ENCODE measurements at places on chromosomes 7 and 10.

DNA sequence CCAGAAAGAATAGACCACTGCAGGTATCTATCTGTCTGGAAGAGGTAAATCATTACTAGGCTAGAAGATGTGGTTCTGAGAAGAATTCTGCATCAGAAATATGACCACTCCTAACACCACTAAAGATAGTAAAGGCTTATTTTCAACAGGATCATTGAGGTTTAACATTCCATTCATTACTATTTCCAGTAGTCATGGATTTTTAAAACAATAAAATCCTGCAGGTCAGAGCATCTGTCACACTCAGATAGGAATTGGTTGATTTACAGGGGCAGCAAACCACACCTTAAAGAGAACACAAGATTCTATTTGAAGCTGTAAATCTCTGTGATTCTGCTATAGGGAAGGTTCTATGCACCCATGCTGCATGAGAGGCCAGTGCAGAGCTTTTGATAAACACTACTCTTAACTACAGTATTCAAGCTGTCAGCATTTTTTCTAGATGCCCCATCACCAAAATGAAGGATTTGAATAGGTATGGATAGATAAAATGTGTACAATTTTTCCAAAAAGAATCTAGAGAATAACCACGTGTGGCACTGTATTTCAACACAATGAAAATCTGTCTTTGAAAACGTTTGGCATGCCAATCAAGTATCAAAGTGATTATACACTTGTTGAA lies 14.6 kb downstream of the LRRC17 start:
- H3K4me1 ChIP-seq, result peaks cover 11% of the 10 kb centered on the region
- H3K36me3 ChIP-seq, result no peaks in the 10 kb centered on the region
- no peaks in the 10 kb centered on the region for H3K27me3 ChIP-seq
- DNase-seq, result no peak
- no peak overlapping the region for H3K4me3 ChIP-seq

- H3K4me1 ChIP-seq, result no peaks in the 10 kb centered on the region
- H3K27me3 ChIP-seq, result peaks cover 10% of the 10 kb centered on the region
- no peaks in the 10 kb centered on the region for H3K36me3 ChIP-seq
- H3K4me3 ChIP-seq, result no peak overlapping the region
- DNase-seq, result no peak
Observed at GRCh38 chr10:46052057-46052790, 6.2 kb upstream of the MSMB start.

DNA sequence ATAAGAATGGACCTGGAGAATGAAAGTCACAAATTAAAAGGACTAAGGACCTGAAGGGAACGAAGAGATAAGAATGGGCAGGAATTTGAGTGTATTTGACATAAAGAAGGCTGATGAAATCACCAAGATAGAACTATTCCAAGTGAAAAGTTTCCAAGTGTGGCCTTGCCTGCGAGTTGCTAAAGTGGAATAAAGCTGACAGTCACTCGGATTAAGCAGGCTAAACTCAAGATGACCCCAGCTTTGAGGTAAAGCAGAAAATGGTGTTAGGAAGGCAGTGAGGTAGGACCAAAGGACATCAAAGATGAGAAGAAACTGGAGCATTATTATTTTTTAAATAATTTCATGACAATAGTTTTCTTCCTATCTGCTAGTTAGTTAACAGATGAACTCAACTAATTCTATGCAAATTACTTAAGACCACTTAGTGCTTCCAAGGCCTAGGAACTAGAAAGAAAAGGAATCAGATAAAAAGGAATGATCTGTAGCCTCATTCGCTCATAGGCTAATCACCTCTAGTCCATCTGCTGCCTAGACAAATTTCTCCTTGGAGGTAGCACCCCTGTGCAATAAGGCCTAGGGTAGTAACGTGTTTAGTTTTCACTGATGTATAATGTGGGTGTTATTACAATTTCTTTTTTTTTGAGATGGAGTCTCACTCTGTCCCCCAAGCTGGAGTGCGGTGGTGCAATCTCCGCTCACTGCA lies 34.5 kb downstream of the EZH2 start:
- no peaks in the 10 kb centered on the region for H3K27me3 ChIP-seq
- DNase-seq, result no peak
- H3K4me3 ChIP-seq, result no peak overlapping the region

DNA sequence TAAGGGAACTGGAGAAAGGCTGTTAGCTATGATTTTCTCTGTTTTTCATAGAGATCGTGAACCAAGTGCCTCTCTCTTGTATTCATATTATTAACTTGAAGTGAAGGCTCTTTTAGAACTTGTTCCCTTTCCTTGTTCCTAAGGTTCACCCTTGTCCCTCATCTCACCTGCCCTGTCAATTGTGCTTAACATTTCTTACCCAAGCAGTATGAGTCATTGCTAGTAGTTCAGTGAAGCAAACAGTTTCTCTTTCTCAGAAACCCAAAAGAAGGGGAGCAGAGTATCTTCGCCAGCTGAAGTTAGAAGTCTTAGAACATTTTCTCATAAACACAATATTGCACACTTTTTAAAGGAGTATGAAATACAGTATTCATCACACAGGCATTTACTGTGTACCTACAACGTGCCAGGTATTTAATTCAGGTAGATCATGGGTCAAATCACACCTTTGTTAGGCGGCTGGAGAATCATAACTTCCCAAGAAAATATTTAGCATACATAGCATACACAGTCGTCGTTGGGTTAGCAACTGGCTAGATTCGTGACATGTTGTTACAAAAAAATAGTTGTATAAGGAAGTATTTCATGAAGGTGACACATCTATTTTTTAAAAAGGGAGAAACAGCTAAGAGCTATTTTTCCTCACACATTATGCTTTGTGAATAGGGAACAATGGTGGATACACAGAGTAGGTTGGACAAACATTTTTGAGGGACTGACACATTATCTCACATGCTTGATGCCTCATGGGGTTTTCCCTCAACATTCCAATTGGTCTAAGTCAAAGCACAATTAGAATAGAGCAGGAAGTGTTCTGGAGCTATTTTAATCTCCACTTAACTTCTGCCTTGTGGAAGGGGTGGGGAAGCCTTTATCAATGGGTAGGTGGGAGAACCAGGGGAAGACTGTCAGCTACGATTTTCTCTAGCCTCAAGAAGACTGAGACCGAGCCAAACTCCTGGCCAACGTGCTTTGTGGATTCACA lies 13.2 kb downstream of the HDAC9 start:
- peaks cover 48% of the 10 kb centered on the region for H3K4me1 ChIP-seq
- H3K27ac ChIP-seq, result peak overlapping the region; percentile 65
- H3K27me3 ChIP-seq, result no peaks in the 10 kb centered on the region
- H3K4me3 ChIP-seq, result peak overlapping the region; percentile 29
- peak; percentile 88 for DNase-seq

DNA sequence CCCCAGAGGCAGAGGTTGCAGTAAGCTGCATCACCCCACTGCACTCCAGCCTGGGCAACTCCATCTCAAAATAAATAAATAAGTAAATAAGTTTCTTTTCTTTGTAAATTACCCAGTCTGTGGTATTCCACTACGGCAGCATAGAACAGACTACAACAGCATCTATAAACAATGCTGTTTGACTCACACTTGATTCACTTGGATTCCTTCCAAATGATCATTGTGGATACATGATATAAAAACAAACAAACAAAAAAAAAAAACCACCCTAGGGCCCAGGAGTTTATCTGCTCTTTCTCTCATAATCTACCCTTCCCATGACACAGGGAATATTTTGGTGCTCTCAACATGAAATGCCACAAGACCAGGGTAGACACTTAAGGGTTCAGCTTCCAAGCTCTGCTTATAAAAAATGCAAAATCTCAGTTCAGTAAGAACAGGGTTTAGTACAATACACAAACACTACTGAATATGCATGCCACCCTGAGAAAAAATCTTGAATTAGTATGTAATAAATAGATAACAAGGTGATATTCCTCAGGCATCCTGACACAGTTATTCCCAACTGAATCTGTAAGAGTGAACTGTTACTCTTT lies 200.9 kb downstream of the FAM107B start:
- DNase-seq, result no peak
- peaks cover 28% of the 10 kb centered on the region for H3K4me1 ChIP-seq
- H3K27me3 ChIP-seq, result no peaks in the 10 kb centered on the region
- no peaks in the 10 kb centered on the region for H3K36me3 ChIP-seq

- H3K4me3 ChIP-seq, result no peak overlapping the region
- DNase-seq, result no peak
- no peak overlapping the region for H3K27ac ChIP-seq
Observed at GRCh38 chr10:67438605-67439304, 257.2 kb downstream of the CTNNA3 start.

GRCh38 chr10:102651455-102652169 lies 7.3 kb downstream of the TRIM8 start:
- no peak for DNase-seq
- H3K4me1 ChIP-seq, result peaks cover 10% of the 10 kb centered on the region
- no peaks in the 10 kb centered on the region for H3K27me3 ChIP-seq
- H3K36me3 ChIP-seq, result peaks cover 11% of the 10 kb centered on the region
- H3K27ac ChIP-seq, result no peak overlapping the region

DNA sequence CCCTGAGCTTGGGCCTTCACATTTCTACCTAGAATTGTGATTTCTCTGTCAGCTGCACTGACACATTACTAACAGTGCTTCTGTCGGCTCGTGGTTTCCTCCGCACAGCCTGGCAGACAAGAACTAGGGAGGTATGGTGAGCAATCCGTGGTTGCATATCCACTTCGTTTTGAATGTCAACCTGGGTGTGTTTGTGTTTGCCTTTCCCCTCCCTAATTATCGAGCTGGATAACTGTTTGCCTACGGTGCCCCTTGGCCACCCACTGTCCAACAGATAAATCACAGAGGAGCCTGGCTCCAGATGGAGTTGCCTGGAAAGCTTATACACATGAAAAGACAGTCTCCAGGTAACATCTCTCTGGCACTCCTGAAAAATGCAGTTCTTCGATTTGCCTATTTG lies 228.8 kb downstream of the TRIL start:
- no peak for DNase-seq
- H3K27ac ChIP-seq, result no peak overlapping the region
- H3K4me3 ChIP-seq, result no peak overlapping the region
- H3K27me3 ChIP-seq, result no peaks in the 10 kb centered on the region

- H3K36me3 ChIP-seq, result no peaks in the 10 kb centered on the region
- H3K4me1 ChIP-seq, result no peaks in the 10 kb centered on the region
- no peak overlapping the region for H3K27ac ChIP-seq
- H3K27me3 ChIP-seq, result no peaks in the 10 kb centered on the region
- DNase-seq, result peak; percentile 67
Observed at GRCh38 chr7:37833107-37833817, 15.1 kb upstream of the NME8 start.

GRCh38 chr10:121393522-121393921 lies 204.7 kb downstream of the FGFR2 start:
- no peaks in the 10 kb centered on the region for H3K4me1 ChIP-seq
- H3K27ac ChIP-seq, result no peak overlapping the region
- DNase-seq, result no peak
- H3K27me3 ChIP-seq, result peaks cover 24% of the 10 kb centered on the region
- no peak overlapping the region for H3K4me3 ChIP-seq

- peaks cover 34% of the 10 kb centered on the region for H3K4me1 ChIP-seq
- peaks cover 6% of the 10 kb centered on the region for H3K36me3 ChIP-seq
- H3K4me3 ChIP-seq, result no peak overlapping the region
- no peaks in the 10 kb centered on the region for H3K27me3 ChIP-seq
- no peak for DNase-seq
Observed at GRCh38 chr10:103850572-103850895, 4.8 kb downstream of the SH3PXD2A start.

- no peak overlapping the region for H3K27ac ChIP-seq
- no peaks in the 10 kb centered on the region for H3K4me1 ChIP-seq
- no peaks in the 10 kb centered on the region for H3K36me3 ChIP-seq
- DNase-seq, result no peak
- H3K27me3 ChIP-seq, result no peaks in the 10 kb centered on the region
Observed at GRCh38 chr7:95395755-95396135, 430 bp downstream of the PON3 start.

GRCh38 chr7:52691257-52691656 lies 344.2 kb upstream of the POM121L12 start:
- no peak overlapping the region for H3K4me3 ChIP-seq
- no peaks in the 10 kb centered on the region for H3K36me3 ChIP-seq
- H3K27ac ChIP-seq, result no peak overlapping the region
- no peaks in the 10 kb centered on the region for H3K27me3 ChIP-seq
- no peaks in the 10 kb centered on the region for H3K4me1 ChIP-seq

GRCh38 chr10:32253276-32253675 lies 93.7 kb downstream of the EPC1 start:
- peak overlapping the region; percentile 37 for H3K27ac ChIP-seq
- DNase-seq, result no peak
- H3K36me3 ChIP-seq, result no peaks in the 10 kb centered on the region

DNA sequence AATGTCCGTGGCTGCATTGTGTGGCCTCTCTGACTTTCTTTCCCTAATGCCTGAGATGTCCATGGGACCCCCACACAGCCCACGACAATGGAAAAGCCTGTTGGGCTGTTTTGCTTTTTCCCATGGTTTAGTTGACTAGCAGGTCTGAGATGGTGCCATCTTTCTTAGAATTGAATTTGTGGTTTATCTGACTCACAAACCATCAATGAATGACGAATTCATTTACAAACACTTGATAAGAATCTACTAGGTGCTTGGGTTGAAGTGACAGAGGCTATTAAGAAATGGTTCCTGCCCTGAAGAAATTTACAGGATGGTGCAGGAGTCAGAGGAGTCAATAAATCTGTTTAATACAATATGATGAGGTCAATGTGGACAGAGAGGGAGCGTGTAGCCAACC lies 75.4 kb downstream of the OTUD1 start:
- no peak for DNase-seq
- no peaks in the 10 kb centered on the region for H3K27me3 ChIP-seq
- H3K4me3 ChIP-seq, result no peak overlapping the region
- no peaks in the 10 kb centered on the region for H3K36me3 ChIP-seq
- H3K27ac ChIP-seq, result no peak overlapping the region

GRCh38 chr7:3673524-3673923 lies 372.5 kb downstream of the SDK1 start:
- no peaks in the 10 kb centered on the region for H3K36me3 ChIP-seq
- H3K27me3 ChIP-seq, result no peaks in the 10 kb centered on the region
- H3K4me3 ChIP-seq, result no peak overlapping the region
- peaks cover 15% of the 10 kb centered on the region for H3K4me1 ChIP-seq
- no peak overlapping the region for H3K27ac ChIP-seq

DNA sequence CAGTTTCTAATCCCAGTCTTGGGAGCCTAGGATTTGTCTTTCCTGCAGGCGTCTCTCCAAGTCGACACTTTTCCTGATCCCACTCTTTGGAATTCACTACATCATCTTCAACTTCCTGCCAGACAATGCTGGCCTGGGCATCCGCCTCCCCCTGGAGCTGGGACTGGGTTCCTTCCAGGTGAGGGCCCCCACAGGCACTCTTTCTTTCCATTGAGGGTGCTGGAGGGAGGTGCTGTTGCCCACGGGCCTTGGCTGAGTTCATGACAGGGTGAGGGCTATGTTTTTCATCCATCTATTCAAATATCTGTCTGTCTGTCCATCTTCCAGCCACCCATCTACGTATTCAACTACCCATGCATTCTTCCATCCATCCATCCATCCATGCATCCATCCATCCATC lies 12.6 kb downstream of the GHRHR start:
- no peak overlapping the region for H3K27ac ChIP-seq
- no peaks in the 10 kb centered on the region for H3K36me3 ChIP-seq
- H3K4me1 ChIP-seq, result no peaks in the 10 kb centered on the region
- no peak for DNase-seq

- no peak overlapping the region for H3K4me3 ChIP-seq
- no peaks in the 10 kb centered on the region for H3K27me3 ChIP-seq
- H3K36me3 ChIP-seq, result no peaks in the 10 kb centered on the region
- H3K4me1 ChIP-seq, result no peaks in the 10 kb centered on the region
- no peak for DNase-seq
Observed at GRCh38 chr10:98144985-98145384, 10.5 kb downstream of the R3HCC1L start.

All from A673 (cell line).